ENCODE measurements at places on chromosomes 2 and 18.
A peak's percentile ranks its signal among the peaks of the same experiment; 100 is the strongest.

DNA sequence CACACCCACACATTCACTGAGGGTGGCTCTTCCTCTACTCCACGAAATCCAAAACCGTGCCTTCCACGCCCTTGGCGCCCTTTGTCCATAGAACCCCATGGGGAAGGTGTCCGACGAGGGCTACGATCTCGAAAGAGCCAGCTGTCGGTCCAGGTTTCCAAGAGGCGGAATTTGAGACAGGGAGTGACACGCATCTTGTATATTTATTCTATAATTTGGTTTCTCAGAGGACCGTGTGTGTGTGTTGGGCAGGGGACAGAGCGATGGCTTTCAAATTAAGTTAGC, 726 bp downstream of the C2orf69 start:
- no peak for DNase-seq

GRCh38 chr2:231533086-231533776, 3.0 kb upstream of the NMUR1 start:
- DNase-seq = no peak

GRCh38 chr18:47931718-47932103, 1.3 kb upstream of the SMAD2 start:
- peak; percentile 34 for DNase-seq

DNA sequence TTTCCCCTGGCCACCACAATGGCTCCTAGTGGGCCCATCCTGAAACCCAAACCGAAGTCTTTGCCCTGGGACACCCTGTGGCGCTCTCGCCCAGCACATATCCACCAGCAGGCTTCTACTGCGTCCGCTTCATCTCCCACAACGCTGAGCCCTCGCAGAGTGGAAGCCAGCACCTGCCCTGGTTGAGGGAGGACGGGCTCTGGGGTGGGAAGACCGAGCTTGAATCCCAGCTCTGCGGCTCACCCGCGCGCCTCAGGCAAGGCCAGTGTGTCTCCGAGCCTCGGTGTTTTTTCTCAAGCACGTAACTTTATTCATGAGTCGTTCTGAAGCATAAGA, 15.6 kb downstream of the KLF11 start:
- DNase-seq = no peak

- DNase-seq = no peak
These were observed 163.8 kb upstream of the CDH20 start for GRCh38 chr18:61169386-61169785.

GRCh38 chr2:237184192-237184918, 98.7 kb downstream of the COPS8 start:
- DNase-seq = peak; percentile 89

- DNase-seq = no peak
These were observed 69.9 kb upstream of the OTOS start for GRCh38 chr2:240210198-240210965.

GRCh38 chr2:30267161-30267975, 36.0 kb downstream of the LBH start:
- no peak for DNase-seq

GRCh38 chr2:62363166-62363565, 142.8 kb downstream of the TMEM17 start:
- DNase-seq = no peak

- DNase-seq = peak; percentile 13
These were observed 519.4 kb downstream of the TDRD15 start for GRCh38 chr2:21643180-21643579.

GRCh38 chr2:120779781-120780283, 44.2 kb downstream of the GLI2 start:
- peak; percentile 50 for DNase-seq

GRCh38 chr18:76823161-76823538, 793 bp downstream of the ZNF236 start:
- DNase-seq = no peak

DNA sequence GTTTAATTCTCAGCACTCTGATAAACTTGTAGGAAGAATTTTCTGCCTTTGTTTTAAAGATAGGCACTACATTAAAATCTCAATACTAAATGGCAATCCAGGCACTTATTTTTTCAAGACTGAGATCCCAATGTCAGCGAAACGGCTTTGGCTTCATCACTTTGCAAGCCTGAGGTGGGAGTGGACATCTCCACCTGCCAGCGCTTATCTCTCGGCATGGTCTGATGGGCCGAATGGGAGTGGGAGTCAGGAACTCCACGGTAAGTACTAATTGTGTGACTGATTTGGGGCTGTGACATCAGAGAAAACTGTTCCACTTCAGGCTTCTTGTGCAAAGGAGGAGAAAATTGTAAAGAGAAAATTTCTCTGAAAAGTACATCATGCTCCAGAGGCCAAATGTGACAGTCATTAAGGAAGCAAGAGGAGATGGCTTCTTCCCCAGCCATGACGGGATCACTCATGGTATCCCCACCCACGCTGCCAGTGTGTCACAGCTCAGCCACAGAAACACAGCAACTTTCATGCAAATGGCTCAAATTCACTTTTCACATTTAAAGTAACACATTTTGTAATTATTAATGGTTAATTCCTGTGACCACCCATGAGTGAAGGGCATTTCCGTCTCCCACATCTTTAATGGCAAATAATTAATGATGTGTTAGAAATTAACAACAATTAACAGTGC, 385.5 kb upstream of the HNRNPA3 start:
- DNase-seq = no peak

DNA sequence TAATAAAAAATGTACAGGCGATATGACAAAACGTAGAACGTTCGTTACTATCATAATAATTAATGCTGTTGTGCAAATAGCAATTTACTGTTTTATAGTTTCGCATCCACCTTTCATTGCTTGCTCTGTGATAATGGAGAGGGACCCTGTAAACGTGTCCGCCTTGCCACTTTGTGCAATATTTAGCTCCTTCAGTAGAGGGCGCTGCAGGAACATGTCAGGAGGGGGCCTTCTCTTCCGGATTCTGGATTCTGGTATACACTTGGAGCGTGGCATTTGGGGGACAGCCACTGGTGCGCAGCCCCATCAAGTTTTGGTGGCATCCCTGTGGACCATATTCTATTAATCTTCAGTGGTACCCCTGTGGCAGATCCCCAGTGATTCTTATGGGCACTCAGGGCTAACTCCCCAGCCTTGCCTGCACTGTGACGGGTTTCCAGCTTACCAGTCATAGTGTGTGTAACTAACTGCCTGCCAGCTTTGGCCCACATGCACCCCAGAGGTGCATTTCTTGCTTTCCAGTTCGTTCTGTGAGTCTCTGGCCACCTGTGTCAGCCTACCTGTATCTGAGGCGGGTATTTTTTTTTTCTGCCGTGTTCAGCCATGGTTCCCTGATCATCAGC, 140.3 kb downstream of the CYRIA start:
- DNase-seq = no peak

- peak; percentile 2 for DNase-seq
These were observed 5.6 kb upstream of the KCNJ3 start for GRCh38 chr2:154692927-154693326.

DNA sequence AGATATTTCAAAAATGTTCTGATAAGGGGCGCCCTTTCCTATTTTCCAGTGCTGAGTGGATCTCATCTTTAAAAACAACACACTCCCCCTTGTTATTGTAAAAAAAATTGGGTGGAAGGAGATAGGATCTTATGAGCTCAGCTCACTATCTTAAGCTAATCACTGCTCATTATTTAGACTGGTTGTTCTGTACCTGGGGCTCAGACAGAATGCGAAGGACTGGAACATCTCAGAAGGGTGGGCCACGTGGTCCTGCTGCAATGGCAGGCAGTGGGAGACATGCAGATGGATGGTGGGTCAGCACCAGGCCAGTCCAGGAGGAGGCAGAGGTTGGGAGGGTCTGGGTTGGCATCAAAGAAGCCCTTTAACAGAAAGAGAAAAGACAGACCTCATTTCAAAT, 48.3 kb upstream of the GPR155 start:
- no peak for DNase-seq

Data from fibroblast of lung (primary cell).